ENCODE measurements at places on chromosomes 4 and X.
A peak's percentile ranks its signal among the peaks of the same experiment; 100 is the strongest.

GRCh38 chr4:88765729-88766128 lies 68.1 kb upstream of the NAP1L5 start:
- peak; percentile 63 for DNase-seq

DNA sequence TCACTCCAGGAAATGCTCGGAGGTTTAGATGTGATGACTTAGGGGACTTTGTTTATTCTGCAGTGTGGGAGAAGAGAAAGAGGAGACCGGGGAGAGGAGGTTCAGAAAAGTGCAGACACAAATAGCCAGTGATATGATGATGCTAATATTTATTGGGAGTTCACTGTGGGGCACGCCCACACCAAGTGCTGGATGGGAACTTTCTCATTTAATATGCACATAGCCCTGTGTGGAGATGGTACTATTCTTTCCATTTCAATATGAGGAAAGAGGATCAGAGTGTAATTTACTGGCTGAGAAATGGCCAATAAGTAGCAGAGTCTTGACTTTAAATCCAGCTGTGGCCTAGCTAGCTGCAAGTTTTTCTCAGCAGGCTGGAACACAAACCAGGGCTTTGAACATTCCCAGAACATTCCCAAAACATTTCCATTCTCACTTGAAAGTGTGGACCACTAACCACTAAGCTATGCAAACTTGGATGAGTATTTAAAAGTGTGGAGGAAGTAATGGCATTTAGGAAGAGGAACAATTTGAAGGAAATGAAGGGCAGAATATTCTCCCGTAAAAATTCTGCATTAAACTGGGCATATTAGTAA lies 231.7 kb downstream of the HS3ST1 start:
- DNase-seq, result no peak

DNA sequence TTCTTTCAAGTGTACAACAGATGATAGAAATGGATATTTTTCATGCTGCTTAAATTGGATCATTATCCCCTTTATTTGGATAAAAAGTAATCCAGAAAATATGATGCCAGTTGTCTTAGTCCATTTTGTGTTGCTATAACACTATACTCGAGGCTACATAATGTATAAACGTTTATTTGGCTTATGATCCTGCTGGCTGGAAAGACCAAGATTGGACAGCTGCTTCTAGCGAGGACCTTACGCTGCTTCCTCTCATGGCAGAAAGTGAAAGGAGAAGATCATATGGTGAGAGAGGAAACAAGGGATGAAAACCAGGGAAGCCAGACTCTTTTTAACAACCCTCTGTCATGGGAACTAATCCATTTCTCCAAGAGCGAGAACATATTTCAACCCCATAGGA lies 102.7 kb downstream of the TRAM1L1 start:
- DNase-seq, result no peak

DNA sequence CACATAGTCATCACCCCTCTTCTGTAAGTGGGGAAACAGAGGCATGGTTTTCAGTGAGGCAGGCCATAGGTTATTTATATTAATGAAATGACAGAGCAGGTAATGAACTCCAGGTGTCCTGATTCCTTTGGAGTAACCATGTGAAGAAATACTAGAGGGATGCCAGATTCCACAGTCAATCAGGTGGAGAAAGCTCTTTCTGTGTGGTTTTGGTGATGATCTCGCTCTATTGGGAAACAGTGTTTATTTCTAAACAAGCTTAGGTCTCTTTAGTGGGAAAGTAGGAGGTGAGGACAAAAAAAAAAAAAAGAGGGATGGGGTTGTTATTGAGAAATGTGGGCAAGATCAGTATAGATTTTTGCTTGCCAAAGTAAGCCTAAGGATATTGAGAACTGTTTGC lies 12.2 kb downstream of the DOCK11 start:
- DNase-seq, result no peak

GRCh38 chr4:102640669-102641068 lies 120.1 kb downstream of the MANBA start:
- DNase-seq, result no peak

DNA sequence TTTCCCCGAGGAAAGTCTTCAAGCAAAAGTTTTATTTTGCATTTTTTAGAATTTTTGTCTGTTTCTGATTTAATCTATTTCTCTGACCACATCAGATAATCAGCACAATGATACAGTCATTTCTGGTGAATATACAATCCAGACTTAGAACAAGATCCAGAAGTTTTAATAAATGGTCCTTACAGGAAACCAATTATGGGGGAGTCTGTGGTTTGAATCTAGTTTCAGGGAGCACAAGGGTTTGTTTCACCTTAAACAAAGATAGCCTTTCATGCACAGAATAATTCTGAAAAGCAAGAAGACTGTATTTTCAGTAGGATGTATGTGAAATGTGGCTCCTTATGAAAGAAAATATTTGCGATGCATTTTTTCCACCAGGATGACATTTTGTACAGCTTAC lies 158.5 kb upstream of the ARSJ start:
- no peak for DNase-seq
